ENCODE measurements at places on chromosomes 2 and 18.

DNA sequence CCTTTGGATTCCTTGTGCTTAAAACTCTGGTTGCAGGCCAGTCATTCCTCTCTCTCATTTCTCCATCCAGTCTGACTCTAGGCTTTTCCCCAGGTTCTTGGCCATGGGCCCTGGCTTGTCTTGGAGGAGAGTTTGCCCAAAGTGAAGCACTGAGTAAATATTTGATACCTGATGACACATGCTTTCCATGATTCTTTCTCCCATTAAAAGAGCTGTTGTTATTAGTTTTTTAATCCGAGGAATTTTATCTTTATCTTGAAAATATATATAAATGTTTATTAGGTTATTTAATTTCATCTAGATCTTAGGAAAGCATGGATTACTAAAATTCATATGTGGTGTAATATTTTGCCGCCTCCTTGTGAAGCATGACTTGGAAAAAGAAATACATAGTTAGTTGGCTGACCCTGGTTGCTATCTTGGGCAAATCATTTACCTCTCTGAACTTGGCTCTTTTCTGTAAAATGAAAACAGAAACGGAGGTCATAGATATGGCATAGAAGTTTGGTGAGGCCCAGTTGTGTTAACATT is 650.1 kb downstream of the SLC4A3 start:
- no peak for DNase-seq

DNA sequence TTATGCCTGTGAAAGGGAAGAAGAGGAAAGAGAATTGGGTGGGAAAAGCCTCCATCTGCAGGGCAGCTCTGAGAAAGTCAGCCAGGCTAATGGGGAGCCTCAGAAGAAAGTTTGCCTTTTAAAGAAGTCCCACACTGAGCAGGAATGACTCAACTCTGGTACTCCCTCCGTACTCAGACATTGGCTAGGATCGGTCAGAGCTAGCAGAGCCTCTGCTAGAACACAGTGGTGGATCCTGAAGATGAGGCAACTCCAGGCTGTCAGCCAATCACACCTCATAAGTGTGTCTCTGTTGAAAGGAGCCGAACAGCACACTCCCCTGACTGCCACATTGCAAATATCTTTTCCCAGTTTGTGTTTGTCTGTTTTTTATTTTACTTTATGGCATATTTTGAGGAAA is 96.9 kb downstream of the HNRNPLL start:
- DNase-seq: no peak

- DNase-seq: no peak
Observed at GRCh38 chr2:15810477-15811150, 129.7 kb upstream of the MYCN start.

DNA sequence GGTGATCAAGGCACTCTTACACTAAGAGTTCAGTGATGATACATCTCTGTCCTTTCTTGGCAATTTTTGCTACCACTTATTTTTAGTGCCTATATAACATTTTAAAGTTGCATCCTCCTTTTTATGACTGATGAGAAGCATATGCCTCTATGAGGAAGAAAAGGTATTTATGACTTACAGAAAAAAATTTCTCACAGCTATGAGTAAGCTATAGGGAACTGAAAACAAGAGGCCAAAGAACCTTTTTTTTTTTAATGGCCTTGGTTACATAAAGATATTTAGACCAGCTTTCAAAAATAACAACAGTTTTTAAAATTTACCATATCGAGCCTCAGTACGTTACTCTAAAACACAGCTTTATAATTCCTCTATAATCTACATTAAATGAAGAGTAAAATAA is 21.3 kb downstream of the MBD5 start:
- DNase-seq: no peak

DNA sequence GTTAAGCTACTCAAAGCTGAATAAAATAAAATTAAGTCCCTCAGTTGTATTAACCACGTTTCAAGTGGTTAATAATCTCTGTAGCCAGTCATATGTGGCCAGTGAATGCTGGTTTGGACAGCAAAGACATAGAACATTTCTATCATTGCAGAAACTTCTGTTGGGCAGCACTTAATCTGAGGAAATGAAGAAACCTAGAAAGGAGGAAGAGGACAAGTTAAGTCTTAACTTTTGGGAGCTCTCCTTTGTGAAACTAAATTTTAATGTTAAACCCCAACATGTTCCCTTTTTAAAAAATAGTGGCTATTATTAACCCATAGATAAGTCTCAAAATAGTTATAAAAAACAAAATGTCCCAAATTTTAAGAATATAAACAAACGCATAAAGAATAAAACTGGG is 421.3 kb downstream of the ARHGAP15 start:
- no peak for DNase-seq

DNA sequence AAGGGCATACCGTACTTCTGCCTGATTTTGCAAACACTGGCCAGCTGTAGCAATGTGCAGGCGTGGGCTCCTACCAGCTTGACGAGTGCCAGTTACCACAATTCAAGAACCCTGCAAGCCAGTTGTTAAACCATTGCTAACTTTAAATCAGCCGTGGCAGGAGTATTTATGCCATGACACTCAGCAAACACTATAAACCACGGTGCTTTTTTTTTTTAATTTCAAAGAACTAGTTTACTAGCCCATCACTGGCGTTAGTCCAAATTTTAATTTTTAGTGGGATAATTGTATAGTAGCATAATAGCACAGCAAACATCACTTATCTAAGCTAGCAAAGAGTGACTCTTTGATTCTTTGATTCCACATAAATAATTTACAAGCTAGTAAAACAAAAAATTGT is 111.1 kb downstream of the COL4A4 start:
- no peak for DNase-seq

DNA sequence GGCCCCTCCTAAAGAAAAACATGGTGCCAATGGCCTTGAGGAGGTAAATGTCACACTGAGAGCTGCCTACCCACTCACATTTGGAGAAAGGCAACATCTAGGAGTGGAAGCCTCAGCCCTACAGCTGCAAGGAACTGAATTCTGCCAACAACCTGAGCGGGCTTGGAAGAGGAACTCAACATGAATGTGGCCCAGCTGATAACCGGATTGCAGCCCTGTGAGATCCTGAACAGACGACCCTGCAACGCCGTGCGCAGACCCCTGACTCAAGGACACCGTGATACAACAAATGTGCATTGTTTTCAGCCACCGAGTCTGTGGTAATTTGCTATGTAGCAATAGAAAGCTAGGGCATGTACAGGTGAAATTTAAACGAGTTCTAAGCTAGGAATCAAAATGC is 99.4 kb downstream of the MYOM1 start:
- DNase-seq: no peak

DNA sequence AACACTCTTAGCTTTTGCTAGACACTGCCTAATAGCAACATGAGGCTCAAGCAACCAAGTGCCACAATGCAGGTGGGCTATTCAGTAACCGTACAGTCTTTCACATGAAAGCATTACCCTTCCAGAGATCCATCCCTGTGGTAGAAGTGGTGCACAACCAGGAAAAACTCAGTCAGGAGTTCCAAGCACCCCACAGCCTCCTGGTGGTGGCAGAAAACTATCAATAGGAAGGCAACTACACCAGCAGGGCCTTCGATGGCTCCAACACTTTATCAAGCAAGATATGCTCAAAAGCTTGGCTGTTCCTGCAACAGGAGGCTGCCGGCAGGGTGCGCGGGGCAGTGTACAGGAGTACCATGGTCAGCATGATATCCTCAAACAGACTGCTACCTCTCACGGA is 176.1 kb upstream of the DLGAP1 start:
- DNase-seq: no peak

- no peak for DNase-seq
Observed at GRCh38 chr2:59585655-59586054, 967.8 kb downstream of the BCL11A start.

GRCh38 chr2:69231612-69232277 is 155.3 kb downstream of the GFPT1 start:
- no peak for DNase-seq
